GM06990 (cell line): ENCODE measurements at places on chromosomes 3 and 15.

DNA sequence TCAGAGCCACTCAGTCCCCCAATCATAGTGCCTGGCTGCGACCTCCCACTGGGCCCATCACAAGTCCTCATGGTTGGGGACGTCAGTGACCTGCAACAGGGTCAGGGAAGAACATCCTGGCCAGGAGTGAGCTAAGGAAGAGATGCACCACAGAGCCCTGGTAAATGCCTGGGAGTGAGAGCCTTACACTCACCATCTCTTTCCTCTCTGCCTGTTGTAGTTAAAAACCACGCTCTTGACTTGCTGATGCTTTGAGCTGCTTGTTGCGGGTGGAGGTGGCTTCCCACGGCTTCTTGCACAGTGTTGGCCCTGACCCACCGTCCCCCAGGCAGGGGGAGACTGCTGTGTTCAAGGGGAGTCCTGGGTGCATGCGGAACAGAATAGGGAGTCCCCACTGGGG is 91.1 kb upstream of the RGMA start:
- no peak for DNase-seq

DNA sequence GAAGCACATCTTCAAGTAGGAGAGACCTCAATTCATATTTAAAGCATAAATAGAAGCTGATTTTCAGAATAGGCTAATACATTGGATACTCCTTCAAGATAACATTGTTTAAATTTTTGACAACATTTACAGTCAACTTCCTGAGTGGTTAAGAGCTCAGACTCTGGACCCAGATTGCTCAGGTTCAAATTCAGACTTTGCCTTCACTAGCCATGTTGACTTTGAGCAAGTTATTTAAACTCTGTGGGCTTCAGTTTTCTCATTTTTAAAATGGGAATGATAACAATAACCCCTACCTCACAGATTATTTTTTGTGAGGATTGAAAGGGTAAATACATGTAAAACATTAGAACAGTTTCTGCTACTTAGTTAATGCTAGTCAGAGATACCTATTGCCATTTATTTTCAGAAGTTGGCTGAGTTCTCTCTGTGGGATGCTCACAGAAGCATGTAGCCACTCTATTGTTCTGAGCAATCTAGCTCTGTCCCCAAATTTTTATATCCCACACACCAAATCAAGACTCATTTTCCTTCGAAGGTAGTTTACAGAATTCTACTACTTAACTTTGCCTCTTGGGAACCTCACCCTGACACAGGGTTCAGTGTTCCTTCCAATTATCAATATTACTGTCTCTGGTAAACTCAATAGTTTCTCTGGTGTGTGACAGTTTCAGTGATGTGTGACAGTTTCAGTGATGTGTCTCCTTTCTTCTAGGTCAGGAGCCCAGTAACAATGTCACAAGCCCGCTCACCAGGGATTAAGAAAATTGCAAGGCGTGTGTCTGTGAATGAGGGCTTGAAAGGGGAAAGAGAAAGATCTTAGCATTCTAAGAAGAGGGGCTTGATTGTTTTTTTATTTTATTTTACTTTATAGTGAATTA is 79.4 kb upstream of the OSTN start:
- no peak for DNase-seq

- DNase-seq = no peak
Observed at GRCh38 chr15:85443046-85443445, 62.6 kb downstream of the AKAP13 start.

GRCh38 chr3:128532012-128532983 is 39.3 kb upstream of the GATA2 start:
- no peak for DNase-seq

- no peak for DNase-seq
Observed at GRCh38 chr3:42461762-42462161, 40.7 kb upstream of the VIPR1 start.

DNA sequence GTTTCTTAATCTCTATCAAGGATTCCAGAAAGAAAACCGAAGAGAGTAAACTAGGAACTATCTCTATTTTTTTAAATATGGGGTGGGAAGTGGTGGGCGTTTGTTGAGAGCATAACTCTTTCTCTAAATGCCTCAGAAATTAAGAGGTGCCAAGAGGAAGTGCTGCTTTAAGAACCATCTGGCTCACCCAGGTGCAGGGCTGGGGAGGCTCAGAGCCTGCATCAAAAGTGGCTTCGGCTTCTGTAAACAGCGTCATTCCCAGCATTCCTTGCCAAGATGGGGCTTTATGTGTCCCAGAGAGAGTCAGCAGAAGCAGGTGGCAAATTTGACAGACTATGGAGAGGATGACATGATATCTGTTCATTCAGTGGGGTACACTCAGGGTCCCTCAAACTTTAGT is 123.3 kb upstream of the BFSP2 start:
- DNase-seq = peak; percentile 4

GRCh38 chr3:190130037-190130436 is 9.3 kb upstream of the P3H2 start:
- no peak for DNase-seq

- no peak for DNase-seq
Observed at GRCh38 chr3:197802779-197803459, 11.9 kb downstream of the LRCH3 start.

DNA sequence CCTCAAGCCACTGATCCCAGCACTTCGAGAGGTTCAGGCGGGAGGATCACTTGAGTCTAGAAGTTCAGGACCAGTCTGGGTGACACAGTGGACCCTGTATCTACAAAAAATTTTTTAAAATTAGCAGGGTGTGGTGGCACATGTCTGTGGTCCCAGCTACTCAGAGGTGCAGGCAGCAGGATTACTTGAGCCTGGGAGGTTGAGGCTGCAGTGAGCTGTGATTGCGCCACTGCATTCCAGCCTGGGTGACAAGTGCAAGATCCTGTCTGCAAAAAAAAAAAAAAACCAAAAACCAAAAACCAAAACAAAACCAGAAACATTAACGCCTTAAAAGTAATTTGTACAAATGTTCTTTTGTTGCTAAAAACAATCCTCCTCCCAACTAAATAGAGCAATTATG is 27.9 kb upstream of the SLC12A8 start:
- DNase-seq = no peak

GRCh38 chr15:92143765-92144164 is 249.9 kb upstream of the ST8SIA2 start:
- DNase-seq = no peak

- no peak for DNase-seq
Observed at GRCh38 chr3:183698756-183699155, 1.2 kb downstream of the YEATS2 start.

DNA sequence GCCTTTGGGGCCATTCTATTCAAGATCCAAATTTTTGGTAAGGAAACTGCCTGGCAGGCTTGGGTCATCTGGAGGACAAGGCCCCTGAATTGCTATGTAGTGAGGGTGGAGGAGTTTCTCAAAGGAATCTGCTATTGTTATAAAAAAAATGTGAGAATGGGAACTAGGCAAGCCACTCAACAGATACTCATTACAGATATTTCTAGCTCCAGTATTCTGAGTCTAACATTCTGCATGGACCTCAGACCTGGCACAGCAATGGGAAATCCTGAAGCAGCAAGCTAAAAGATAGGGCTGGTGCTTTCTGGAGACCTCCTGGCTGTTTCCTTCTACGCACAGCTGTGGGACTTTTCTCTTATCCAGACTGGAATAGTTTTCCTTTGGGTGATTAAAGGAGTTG is 430.7 kb upstream of the RBMS3 start:
- DNase-seq = no peak

- peak; percentile 65 for DNase-seq
Observed at GRCh38 chr3:125192190-125193035, 20.1 kb downstream of the SLC12A8 start.

- no peak for DNase-seq
Observed at GRCh38 chr15:71804695-71805470, 5.5 kb upstream of the NR2E3 start.

GRCh38 chr15:85782064-85782463 is 12.7 kb downstream of the KLHL25 start:
- no peak for DNase-seq

GRCh38 chr3:188298585-188298984 is 144.6 kb downstream of the LPP start:
- DNase-seq = no peak

- no peak for DNase-seq
Observed at GRCh38 chr15:29880341-29880740, 58.1 kb upstream of the TJP1 start.

- no peak for DNase-seq
Observed at GRCh38 chr3:138082992-138083386, 32.4 kb downstream of the DZIP1L start.

GRCh38 chr3:14947100-14947885 is at the start of gene NR2C2:
Gene NR2C2, plus strand, starts transcription at chr3:14947583. Its CDS starts 56,332 bp downstream, at chr3:15003915.
- DNase-seq = peak; percentile 93

- DNase-seq = no peak
Observed at GRCh38 chr15:45169608-45170480, 17.9 kb downstream of the SHF start.

GRCh38 chr15:98997755-98998154 is 9.8 kb downstream of the PGPEP1L start:
- no peak for DNase-seq

DNA sequence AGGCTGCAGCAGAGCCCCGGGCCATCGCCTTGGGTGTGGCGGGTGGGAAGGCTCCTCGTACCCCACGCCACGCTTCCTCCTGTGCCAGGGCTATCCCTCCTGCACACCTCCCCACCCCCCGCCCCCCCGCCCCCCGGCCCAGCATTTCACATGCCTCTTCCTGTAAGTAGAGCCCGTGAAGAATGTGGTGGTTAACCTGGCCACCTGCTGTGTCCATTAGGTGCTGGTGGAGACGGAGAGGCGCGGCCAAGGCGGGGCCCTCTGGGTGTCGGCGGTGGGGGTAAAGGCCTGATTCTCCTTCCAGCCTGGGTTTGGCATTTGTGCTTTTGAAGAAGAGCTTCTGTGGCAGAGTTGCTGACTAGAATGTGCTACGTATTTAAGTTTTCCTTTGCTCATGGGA is 127.8 kb downstream of the CHDH start:
- no peak for DNase-seq
